Karpas-422 (cell line): ENCODE measurements at places on chromosomes 4 and X. TPM values are rescaled to one million over a fixed set of nuclear protein-coding genes. Genes with fewer than 3 reads are reported as not detected.

GRCh38 chr4:183449193-183449882 lies 4.9 kb downstream of the CDKN2AIP start:
- DNase-seq, result no peak

DNA sequence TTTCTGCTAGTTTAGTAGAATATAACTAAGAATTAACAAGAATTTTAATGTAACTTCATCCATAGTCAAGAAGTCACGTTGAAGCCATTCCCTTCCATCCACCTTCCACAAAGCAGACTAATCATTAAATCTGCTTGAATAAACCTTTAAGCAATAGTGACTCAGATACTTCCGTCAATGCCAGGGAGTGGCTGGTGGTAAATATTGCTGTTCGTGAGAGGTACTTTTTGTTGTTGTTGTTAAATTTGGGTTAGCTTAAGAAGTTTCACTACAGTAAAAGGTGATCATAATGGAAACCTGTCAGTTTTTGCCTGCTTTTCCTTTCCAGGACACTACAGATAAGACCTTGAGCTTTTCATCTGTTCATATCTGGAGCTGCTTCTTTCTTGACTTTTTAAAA lies 316.3 kb downstream of the TMA16 start:
- no peak for DNase-seq

GRCh38 chrX:111244235-111244750 lies 26.0 kb downstream of the CAPN6 start:
- DNase-seq, result peak; percentile 62

DNA sequence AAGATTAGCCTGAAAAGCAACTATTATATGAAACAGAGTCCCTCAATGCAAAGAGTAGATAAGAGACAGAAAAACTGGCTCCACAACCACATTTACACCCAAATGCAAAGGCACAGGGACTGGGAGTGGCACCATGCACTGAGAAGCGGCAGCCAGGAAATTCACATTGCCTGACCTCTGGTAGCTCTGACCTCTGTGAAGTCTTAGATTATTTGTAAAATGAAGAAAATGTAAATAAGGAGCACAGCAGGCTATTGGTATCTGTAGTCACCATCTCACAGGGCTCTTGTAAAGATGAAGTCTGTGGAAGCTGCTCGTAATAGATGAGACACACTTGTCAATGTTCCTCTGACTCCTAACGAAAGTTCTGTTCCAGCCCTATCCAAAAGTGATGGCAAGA lies 69.7 kb downstream of the FAT1 start:
- DNase-seq, result no peak

DNA sequence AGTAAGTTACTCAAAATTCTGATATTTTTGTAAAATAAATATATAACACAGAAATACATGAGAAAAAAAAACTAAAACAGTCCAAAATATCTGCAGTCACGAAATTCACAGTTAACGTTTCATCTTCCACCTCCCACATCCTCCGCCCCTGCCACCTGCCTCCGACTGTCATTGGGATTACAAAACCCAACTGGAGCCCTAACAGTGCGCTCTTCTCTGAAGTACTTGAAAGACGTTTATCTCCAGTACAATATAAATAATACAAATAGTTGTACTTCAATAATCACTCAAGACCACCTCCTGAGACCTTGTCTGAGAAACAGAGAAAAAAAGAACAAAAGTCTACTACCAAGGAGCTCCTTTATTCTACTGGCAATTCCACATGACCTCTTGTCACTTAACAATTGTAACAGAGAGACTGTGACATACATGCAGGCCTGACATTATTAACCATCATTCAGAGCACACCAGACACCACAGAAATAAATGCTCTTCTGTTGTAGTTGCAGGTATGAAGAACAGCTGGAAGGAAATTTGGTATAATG lies 280.6 kb downstream of the PPP3CA start:
- no peak for DNase-seq

GRCh38 chr4:56971383-56971782 lies 6.0 kb downstream of the NOA1 start:
- no peak for DNase-seq

CLDN34 gene
- not detected in 2 replicates for total RNA-seq

DNA sequence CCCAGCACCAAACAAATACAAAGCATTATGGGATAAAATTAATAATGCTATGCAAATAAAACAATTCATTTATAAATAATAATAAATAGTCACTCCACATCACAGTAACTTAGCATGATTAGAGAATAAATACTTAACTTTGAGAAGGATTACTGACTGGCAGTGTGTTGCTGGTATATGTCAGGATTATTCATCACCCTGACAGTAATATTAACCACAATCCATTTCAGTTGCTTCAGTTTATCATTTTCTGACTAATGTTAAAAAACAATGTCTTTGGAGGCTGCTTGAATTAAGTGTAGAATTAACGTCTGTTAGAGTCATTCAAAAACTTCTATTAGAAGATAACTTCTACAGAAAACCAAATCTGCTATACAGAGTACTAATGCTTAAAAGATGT lies 124.1 kb upstream of the MAB21L2 start:
- no peak for DNase-seq

- DNase-seq, result no peak
Measured at GRCh38 chr4:109207061-109207460, 95.4 kb downstream of the COL25A1 start.
